ENCODE measurements at places on chromosomes 6 and 20.

DNA sequence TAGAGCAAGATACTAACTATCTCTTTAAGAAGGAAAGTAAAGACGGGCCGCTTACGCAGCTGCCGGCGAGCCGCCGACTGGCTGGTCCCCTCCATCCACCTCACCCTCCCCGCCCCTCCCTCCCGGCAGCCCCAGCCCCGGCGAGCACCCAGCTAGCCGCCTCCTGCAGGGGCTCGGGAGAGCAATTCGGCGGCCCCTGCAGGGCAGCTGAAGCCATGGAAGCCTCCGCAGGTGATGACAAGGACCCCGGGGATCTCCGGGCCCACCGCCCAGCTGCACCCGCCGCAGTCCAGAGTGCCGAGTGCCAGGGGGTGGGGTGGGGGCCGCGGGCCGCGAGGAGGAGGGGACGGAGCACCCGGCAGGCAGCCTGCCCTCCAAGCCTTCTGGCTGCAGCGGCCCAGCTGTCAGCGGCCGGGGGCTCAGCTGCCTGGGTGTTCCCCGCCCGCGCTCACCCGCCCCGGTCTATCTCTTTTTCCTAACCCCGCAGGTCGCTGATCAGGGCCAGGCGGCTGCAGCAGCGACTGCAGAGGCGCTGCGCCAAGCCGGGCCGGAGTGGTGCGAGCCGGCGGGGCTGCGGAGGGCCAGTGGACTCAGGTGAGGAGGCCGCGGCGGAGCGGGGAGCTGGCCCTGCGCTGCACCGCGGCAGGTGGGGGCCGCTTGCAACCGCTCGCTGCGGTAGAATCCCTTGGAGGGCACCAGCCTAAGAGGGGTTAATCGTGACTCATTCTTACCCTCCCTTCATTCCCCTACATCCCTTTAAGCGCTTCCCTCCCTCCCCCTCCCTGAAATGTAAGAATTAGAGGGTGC lies at the start of gene SNPH:
Gene SNPH, plus strand, starts transcription at position 128 of the 807 bp plus-strand sequence. CDS start 29,946 bp downstream, outside the sequence.
- no peak for DNase-seq

- no peak for DNase-seq
These were observed 159.8 kb downstream of the TFAP2C start for GRCh38 chr20:56788671-56789610.

DNA sequence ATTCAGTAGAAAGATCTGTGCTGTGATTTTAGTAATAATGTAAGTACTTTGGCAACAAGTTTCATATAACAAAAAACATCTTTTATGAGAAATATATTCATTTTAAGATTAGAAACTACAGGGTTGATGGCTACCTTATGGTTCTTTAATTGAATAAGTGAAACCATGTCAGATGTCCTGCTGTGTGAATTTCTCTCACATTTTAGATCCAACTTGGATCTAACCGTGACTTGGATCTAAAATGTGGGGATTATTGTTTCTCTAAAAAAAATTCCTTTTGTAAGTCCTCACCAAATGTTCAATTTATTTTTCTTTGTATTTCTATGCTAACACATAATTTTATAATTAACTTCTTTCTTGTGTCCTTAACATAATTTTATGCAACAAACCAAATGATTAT lies 30.4 kb downstream of the ZC2HC1B start:
- DNase-seq, result no peak

GRCh38 chr20:4041748-4042411 lies 26.5 kb upstream of the RNF24 start:
- peak; percentile 88 for DNase-seq

GRCh38 chr20:51021067-51022025 lies 1.6 kb downstream of the KCNG1 start:
- no peak for DNase-seq

DNA sequence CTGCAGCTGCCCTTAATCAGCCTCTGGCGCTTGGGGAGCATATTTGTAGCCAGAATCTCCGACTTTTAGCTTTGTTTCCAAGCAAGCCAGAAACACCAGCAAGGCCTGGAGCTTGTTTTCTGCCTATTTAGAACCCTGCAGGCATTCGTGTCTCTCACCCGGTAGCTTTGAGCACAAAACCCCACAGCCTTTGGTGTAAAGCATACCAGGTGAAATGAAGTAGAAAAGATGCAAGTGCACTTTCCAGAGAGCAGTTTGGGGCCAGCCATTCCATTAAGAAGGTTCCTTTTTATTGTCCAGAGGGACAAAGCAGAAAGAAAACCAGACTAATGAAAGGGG lies 736 bp downstream of the FAM217B start:
- no peak for DNase-seq

GRCh38 chr6:108677357-108677756 lies 116.6 kb downstream of the FOXO3 start:
- no peak for DNase-seq

DNA sequence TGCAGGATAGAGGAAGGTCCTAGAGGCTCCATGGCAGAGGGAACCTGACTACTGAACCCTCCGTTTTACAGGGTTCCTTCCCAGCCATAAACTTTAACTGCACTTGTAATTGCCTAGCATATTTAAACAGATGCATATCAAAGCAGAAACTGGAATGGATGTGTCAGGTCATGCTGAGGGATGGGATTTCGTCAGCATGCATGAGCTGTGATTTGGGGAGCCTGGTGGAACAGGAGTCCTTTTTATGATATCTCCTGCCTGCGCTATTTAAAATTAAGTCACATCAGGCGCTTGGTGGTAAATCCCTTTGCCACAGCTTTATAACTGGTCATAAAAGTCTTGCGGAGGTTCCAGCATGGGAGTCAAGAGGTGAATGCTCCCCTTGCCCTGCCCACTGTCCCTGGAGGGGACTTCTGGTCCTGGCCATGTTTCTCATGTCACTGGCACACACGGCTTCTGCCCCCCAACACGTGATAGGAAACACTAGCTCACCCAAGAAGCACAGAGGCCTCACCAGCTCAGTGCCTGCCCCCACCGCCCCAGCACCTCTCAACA lies 26.0 kb upstream of the PCMTD2 start:
- DNase-seq, result no peak

DNA sequence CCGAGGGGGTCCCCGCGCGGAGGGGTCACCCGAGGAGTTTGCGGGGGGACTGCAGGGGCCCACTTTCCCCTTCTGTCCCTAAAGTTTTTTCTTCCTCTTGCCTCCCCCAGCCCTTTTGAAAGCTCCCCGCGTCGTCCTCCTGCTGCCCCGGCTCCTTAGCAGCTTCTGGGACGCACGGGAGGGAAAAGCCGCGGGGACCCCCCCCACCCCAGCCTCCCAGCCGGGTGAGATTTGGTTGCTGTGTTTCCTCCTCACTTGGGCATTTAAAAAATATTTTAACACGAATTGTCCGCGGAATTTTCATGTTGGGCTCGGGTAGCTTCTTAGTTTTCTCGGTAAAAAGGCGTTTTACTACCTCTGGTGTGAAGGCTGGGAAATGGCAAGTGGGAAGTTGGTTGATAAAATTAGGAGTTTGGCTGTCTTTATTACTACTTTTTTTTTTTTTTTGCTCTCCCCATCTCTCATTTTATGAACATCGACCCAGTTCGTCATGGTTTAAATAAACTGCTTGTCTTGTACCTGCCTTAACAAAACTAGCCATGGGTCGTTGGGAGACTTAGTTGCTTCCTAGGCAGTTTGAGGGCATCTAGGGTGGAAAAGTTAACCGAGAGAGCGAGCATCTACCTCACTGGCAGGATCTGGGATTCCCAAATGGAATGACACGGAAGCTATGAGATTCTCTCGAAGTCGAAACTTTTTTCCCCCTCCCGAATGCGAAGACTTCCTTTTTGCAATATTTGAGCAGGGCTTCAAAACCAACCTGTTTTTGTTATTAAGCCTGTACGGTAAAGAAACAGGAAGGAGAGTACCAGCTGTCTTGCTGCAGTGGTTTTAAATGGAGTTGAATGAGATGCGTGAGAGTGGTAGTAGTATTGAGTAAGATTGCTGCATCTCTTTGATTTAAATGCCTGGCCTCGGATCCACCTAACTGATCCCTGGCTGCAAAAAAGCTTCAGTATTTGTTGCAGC lies 868 bp downstream of the NCOA3 start:
- DNase-seq, result peak; percentile 15

DNA sequence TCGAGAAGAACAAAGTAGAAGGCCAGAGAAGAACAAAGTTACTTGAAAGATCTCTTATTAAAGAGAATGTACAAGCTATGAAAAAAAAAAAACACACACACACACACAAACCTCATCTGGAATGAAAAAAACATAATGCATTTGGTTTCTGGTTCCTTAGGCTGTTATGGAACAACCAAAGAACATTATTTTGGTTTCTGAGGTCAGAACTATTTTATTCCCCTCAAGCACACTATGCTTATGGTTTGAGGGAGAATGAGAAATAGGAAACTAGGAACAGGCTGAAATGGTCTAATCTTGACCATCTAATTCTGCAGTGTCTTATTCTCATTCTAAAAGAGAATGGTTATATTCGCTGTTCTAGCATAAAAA lies 8.8 kb downstream of the PRDM1 start:
- DNase-seq, result no peak

GRCh38 chr20:63782051-63782471 lies 42.5 kb downstream of the SLC2A4RG start:
- DNase-seq, result no peak

DNA sequence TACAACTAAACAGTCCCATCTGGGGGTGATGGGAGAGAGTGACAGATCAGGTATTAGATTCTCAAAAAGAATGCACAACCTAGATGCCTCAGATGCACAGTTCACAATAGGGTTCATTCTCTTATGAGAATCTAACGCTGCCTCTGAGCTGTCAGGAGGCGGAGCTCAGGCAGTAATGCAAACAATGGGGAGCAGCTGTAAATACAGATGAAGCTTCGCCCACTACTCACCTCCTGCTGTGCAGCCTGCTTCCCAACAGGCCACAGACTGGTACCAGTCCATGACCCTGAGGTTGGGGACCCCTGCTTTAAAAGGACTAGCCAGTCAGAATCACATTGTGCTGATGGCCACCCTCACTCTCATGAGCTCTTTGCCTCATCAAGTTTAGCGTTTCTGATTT lies 247.0 kb upstream of the KCNQ5 start:
- no peak for DNase-seq

DNA sequence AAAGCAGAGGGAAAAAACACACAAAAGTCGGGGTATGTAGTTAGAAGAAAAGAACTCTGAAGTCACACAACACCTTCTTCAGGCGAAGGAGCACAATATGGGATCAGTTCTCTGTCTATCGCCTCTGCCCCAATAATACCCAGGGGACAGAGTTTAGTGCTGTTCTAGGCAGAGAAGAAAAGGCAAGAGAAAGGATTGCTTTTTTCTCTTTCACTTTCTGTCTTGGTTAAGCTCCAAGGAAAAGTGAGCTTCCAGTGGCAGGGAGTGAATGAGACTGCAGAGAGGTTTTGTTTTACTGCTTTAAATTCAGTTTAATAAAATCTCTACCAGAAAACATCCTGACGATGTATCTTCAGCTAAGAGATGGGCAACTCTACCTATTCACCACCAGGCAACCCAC lies 86.6 kb upstream of the STXBP5 start:
- no peak for DNase-seq

- DNase-seq, result no peak
These were observed 130.5 kb downstream of the WDR27 start for GRCh38 chr6:169571123-169571962.

- no peak for DNase-seq
These were observed 69.5 kb downstream of the CYP39A1 start for GRCh38 chr6:46583081-46583480.

DNA sequence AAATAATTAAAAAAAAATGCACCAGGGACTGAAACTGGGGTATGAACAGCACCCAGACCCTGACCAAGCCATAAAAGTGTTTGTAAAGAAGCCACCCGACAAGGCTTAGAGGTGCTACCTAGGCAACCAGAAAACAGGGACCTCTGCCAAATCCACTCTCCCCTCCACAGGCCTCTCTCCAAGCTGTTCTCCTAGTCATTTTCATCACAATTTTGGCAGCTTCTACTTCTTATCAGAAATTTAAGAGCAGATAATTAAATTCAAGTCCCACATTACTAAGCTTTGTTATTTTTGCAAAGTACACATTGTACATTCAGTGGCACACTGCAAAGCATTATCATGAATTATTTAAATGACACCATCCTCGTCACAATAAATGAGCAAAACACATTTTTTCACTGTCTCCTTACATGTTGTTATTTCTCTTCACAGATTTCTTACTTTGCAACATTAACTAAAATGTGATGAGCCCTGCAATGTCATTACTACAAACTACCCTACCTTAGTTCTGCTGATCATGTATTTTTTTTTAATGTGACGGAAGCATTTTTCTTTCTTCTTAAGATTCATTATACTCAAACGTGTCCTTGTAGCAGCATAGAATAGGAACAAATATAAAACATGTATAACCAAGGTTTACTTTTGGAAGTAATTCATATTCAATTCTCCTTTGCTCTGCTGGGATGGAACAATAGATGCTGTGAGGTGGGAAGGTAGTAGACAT lies 38.1 kb downstream of the ECT2L start:
- peak; percentile 64 for DNase-seq

- DNase-seq, result no peak
These were observed 47.1 kb upstream of the PNRC1 start for GRCh38 chr6:89033461-89033860.

DNA sequence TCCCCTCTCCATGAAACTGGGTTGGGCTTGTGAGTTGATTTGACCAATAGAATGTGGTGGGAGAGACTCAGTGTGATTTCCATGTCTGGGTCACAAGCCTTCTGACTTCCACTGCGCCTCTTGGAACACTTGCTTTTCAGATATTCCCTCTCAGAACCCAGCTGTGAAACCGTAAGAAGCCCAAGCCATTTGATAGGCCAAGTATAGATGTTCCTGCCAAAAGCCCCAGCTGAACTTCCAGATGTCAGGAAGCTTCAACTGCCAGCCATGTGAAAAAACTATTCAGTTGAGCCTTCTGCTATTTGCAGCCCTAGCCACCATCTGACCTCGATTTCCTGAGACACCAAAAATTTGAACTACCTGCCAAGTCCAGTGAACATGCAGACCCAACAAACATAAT lies 387.8 kb upstream of the GJE1 start:
- DNase-seq, result no peak

DNA sequence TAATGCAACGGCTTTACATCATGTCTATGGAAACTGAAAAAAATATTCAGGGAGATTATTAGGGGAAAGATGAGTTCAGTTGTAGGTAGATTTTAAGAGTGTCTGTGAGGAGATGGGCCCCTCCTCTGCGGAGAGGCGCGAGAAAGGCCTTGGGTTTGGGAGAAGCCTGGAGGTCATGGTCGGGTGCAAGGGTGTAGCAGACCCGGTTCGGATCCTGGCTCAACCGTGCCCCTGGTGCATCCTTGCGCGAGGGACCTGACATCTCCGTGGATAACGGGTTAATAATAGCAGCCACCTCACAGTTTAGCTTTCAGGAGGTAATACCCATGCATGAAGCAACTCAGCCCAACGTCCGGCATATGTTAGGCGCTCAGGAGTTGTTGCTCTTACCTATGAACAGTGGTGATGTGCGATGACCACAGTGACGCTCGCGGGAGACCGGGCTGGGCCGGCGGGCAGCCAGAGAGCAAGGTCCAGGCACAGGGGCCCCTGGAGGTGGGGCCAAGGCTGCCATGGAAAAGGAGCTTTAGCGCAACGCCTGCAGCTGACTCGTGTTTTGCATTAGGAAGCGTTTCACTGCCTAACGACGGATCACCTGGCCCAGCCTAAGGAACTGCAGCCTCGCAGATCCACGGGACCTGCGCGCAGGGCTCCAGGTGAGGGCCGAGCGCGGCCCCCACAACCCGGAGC lies 146.4 kb upstream of the ARID1B start:
- DNase-seq, result no peak

GRCh38 chr6:88493717-88494116 lies 327.6 kb upstream of the CNR1 start:
- DNase-seq, result no peak
